Omental fat pad (tissue), 4 donors: ENCODE measurements at places on chromosomes 4 and X.

GRCh38 chrX:50691820-50692219 is 122.2 kb downstream of the SHROOM4 start:
- DNase-seq: no peak

DNA sequence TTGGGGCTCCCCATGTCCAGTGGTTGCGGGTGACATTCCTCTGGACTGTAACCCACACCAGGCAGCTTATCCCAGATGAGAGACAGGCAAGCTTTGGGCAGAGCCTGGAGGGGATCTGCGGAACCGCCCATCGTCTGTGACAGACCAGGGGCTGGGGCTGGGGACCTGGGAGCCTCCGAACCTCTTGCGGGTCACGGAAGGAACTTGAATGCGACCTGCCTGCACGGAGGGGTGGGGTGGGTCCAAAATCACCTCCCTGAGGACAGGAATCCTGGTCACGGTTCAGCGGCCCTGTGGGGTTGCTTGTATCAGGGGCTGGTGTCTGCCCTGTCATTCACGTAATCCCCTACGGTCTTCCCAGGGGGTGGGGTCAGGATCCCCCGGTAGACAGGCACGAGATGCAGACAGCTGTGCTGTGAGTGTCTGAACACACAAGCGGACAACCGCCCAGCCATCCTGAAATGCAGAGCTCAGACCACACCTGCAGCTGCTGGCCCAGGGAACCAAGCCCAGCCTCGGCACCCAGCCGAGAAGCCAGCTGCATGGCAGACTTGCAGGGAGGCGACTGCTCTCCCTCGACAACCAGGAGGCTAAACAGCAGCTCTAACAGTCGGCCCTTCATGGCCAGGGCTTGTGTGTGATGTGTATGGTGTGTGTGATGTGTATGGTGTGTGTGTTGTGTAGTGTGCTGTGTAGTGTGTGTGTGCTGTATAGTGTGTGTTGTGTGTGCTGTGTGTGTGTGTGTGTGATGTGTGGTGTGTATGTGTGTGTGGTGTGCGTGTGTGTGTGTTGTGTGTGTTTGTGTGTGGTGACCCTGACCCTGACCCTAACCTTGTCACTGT is 105.9 kb upstream of the ADRA2C start:
- DNase-seq: no peak

DNA sequence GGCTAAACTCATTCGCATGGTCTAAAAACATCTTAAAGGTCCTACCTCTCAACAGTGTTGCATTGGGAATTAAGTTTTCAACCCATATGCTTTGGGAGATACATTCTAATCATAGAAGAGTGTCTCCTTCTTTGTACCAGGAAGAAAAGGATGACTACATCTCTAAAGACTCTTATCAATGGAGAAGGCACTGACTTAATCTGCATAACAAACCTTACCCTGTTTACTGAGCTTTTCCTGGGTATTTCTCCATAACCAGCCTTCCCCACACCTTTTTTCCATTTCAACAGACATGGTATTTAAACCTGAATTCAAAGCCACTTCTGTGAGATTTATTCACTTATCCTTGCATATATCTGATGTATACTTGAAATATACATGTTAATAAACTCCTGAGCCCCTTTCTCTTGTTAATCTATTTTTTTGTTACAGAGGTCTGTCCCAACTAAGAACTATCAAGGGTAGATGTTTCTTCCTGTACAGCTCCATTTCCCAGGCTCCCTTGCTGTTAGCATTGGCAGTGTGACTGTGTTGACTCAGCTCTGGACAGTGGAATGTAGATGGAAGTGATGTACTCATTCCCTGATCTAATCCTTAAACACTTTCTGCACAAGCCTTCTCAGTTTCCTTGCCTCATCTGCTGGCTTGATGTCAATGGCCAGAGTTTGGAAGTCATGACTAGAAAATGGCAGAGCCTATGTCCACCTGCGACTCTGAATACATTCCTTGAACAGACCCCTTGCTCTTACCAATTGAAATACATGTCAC is 148.9 kb upstream of the CPEB2 start:
- no peak for DNase-seq

GRCh38 chrX:101658661-101659491 is 774 bp downstream of the ARMCX2 start:
- DNase-seq: no peak

- no peak for DNase-seq
Observed at GRCh38 chrX:151536571-151536970, 26.9 kb upstream of the PASD1 start.

- DNase-seq: no peak
Observed at GRCh38 chr4:76896048-76896447, 1.9 kb downstream of the SOWAHB start.

GRCh38 chr4:67754288-67754687 is at the start of gene GNRHR:
Gene GNRHR, minus strand, starts transcription at chr4:67754388. Its CDS starts 53 bp downstream, at chr4:67754335.
- no peak for DNase-seq

DNA sequence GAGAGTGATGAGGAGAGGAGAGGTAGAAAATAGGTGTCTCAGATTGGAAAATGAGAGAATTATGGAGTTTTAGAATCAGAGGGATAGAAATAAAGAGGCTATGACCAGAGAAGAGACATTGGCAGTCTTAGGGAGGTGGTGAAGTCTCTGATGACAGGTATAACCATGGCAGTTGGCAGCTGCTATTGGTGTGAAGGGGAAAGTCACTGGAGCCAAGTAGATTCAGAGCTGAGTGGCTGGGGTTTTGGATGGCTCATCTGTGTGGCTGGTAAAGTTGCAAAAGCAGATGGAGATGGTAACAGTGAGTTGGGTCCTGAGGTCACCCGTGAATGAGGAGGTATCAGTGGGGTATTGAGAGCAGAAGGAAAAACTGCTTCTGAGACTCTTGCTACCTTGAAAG is 46.5 kb downstream of the ANAPC4 start:
- no peak for DNase-seq
